ENCODE measurements at places on chromosomes 2 and 18.

DNA sequence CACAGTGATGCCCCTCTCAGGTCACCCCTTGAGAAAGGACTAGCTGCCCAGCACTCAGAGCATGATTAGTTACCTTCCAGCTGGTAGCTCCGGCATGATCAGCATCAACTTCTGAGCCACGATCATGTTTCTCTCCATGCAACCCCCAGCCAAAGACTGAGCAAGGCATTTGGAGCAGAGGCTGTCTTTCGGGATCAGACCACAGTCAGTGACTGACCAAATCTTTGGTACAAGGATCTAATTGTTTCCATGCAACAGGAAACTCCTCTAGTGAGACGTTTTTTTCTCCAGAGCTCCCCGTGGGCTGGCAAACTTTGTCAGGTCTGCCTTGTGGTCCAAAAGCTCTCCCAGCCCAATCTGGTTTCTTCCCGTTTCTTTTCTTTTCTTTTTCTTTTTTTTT, 244.3 kb downstream of the METTL4 start:
- DNase-seq, result no peak

- no peak for DNase-seq
Measured at GRCh38 chr2:219352448-219353023, 20.0 kb upstream of the RESP18 start.

- DNase-seq, result no peak
Measured at GRCh38 chr18:77341527-77342325, 92.1 kb downstream of the GALR1 start.

- DNase-seq, result no peak
Measured at GRCh38 chr2:157127249-157128012, 130.1 kb upstream of the GALNT5 start.

- DNase-seq, result no peak
Measured at GRCh38 chr2:86054535-86055082, 51.1 kb downstream of the POLR1A start.

- no peak for DNase-seq
Measured at GRCh38 chr2:9693196-9693491, 62.3 kb upstream of the YWHAQ start.

GRCh38 chr18:56248610-56249235, 389.7 kb downstream of the TXNL1 start:
- DNase-seq, result no peak

DNA sequence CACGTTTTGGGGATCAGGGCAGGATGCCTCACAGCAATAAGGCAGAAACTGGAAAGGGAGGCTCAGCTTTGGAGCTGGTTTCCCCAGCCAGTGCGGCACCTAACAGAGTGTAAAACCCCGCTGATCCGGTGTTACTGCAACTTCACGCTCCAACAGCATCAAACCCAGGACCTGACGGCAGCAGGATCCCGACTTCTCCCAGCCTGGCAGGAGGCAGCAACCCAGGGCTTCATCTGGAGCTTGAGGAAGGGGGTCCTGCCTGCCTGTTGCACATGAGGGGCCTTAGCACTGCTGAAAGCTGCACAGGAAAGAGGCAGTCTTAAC, 209.8 kb downstream of the MGAT5 start:
- no peak for DNase-seq

GRCh38 chr2:238290091-238290509, 1.7 kb upstream of the PER2 start:
- no peak for DNase-seq

GRCh38 chr2:216930716-216931115, 70.9 kb upstream of the TNP1 start:
- no peak for DNase-seq

GRCh38 chr2:55096586-55096985, 46.3 kb upstream of the RTN4 start:
- no peak for DNase-seq

- no peak for DNase-seq
Measured at GRCh38 chr2:205629091-205629776, 53.1 kb upstream of the NRP2 start.

DNA sequence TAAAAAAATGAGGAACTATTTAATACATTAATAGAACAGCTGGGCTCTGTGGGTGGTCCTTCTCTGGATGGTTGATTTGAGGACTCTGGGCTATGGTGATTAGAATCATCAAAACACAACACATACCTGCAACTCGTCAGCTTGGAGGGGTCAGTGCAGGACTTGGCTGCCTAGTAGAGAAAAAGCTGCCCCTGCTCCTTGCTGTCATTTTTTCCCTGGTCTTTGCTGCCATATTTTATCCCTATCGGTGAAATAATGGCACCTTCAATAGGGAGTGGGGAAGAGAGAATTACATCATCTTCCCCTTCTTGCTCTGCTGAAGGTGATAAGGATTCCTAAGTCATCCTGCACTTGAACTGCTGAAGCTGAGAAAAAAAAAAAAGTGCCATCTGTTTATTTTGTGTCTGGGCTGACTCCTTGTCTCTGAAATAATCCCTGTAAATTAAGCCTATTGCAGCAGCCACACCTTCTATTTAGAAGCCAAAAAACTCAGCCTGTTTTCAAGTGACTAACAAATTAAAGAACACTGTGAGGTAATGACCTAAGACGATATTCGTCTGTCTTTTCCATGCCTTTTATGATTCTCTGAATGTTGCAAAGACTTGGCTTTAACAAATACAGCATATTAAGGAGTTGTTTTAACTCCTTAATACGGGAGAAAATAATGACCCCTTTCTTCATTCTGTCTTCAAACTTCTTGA, 89.3 kb downstream of the ACVR1 start:
- no peak for DNase-seq

- DNase-seq, result no peak
Measured at GRCh38 chr2:85329181-85329651, 1.4 kb upstream of the TGOLN2 start.

- DNase-seq, result no peak
Measured at GRCh38 chr2:178863130-178863855, 56.1 kb upstream of the TTN start.

- DNase-seq, result no peak
Measured at GRCh38 chr2:233807215-233807865, 29.2 kb downstream of the MROH2A start.

- DNase-seq, result no peak
Measured at GRCh38 chr18:55289775-55290174, 298.2 kb downstream of the TCF4 start.

DNA sequence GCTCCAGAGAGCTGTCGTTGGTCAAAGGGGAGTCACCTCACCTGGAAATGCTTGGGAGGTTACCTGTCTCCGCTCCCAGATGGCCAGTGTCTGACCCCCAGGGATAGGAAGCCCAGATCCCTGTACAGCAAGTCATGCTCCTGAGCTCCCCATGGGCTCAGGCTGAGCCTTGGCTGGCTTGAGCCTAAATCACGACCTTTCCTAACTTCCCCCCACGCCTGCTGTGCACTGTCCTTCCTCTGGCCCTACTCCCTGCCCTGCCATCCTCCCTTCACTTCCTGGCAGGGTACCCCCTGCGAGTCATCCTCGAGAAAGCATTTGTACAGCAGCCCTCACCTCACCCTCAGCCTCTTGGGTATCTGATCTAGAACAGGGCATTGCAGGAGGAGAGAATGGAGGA, 9.2 kb upstream of the HDAC4 start:
- no peak for DNase-seq

DNA sequence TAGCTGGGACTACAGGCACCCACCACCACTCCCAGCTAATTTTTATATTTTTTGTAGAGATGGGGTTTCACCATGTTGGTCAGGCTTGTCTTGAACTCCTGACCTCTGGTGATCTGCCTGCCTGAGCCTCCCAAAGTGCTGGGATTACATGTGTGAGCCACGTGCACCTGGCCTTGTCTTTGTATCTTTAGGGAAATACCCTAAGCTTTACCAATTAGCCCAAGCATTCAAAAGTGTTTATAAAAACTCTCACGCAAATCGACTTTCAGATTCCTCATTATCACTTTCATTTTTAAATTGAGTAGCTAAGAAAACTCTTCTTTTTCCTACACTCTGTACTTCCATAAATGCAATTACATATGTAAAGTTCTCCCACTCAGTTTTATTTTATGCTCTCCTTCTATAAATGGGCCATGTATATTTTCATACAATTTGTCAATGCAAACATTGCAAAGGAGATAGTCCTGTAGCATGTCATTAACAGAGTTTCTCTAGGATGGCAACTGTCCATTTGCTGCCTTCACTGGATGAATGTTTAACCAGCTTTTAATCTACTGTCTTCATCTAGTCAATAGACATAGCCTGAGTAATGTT, 326.2 kb upstream of the LRATD1 start:
- DNase-seq, result no peak

DNA sequence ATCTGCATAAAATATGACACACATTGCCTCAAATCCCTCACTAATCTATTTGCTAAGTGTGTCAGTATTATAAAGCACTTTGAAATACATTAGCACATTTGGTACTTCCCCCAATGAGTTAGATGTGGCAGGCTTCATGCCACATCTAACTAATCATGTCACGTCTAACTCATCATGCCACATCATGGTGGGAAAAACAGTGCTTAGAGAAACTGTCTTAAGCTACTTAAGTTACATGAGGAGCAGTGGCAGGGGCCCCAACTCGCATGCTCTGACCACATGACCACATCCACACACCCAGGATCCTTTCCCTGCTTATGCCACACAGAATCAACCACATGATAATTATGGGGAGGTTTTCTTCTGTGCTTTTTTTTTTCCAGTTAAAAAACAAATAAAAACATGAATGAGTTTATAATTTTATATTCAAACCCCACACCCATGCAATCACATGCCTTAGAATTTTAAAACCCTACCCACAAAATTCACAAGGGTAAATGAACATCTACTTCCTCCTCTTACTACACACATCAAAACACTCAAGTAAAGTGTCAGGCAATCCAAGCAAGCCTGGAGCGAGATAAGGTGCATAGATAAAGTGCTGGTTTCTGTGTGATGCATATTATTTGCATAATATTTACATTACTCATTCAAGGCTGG, 1.6 kb downstream of the ABCA12 start:
- DNase-seq, result no peak

DNA sequence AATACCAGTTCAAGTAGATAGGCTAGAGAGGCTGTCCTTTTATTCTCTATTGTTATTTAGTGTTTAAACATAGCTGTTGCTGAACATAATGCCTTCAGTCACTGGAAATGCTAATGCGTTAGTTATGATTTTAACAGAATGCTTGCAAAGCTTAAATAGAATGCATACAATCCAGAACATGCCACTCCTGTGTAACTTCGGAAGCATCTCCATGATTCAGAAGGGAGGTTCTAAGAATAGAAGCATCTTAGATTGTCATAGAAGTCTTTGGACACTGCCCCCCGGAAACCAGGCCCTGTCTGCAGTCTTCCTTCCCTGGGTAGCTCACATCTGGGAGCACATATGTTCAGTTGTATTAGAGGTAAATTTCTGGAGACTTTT, 73.2 kb downstream of the ZNF532 start:
- no peak for DNase-seq

GRCh38 chr18:51064256-51064655, 34.2 kb downstream of the SMAD4 start:
- DNase-seq, result no peak

GRCh38 chr2:20167356-20167755, 57.6 kb downstream of the SDC1 start:
- no peak for DNase-seq

DNA sequence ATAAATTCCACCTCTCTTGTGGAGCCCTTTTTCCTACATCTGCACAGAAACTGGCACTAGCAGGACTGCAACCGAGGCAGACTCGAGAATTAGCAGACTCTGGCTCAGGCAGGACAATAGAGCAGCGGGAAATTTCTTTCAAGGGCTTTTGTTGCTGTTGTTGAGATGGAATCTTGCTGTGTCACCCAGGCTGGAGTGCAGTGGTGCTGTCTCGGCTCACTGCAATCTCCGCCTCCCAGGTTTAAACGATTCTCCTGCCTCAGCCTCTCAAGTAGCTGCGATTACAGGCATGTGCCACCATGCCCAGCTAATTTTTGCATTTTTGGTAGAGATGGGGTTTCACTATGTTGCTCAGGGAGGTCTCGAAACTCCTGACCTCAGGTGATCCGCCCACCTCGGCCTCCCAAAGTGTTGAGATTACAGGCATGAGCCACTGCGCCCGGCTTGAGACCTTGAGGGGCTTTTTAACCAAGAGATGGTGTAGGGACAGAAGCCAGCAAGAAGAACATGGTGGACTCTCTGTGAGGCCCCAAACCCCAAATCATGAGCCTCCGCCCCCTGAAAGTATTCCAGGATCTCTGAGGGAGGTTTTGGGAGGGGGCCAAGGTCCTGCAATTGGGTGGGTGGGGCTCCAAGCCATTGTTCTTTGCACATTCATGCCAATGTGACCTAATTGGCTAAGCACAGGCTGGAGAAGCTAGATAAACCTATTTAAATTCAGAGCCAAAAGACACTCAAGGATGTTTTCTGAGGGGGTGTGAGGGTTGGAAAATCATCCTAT, 68.4 kb upstream of the MSH2 start:
- DNase-seq, result no peak

DNA sequence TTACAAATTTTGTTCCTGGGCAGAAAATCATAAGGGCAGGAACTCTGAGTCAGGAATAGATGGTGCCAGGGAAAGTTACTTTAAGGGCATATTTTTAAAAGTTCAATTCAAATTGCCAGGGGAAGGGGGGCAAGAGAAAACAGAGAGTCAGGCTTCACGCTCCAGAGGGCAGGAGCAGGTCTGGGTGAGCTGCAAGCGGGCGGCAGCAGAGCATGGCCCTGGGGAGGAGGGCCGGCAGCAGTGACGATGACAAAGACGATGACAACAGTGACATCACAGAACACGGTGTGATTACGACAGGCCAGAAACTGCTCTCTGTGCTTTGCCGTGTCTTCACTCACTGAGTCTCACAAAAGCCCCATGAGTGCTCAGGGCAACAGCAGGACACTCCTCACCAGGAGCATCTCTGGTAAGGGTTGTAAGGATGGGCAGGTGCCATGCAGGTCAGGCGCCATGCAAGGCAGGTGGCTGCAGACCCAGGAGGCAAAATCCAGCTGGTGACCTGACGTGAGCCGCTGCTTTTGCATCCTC, 23.3 kb downstream of the CHST10 start:
- no peak for DNase-seq

DNA sequence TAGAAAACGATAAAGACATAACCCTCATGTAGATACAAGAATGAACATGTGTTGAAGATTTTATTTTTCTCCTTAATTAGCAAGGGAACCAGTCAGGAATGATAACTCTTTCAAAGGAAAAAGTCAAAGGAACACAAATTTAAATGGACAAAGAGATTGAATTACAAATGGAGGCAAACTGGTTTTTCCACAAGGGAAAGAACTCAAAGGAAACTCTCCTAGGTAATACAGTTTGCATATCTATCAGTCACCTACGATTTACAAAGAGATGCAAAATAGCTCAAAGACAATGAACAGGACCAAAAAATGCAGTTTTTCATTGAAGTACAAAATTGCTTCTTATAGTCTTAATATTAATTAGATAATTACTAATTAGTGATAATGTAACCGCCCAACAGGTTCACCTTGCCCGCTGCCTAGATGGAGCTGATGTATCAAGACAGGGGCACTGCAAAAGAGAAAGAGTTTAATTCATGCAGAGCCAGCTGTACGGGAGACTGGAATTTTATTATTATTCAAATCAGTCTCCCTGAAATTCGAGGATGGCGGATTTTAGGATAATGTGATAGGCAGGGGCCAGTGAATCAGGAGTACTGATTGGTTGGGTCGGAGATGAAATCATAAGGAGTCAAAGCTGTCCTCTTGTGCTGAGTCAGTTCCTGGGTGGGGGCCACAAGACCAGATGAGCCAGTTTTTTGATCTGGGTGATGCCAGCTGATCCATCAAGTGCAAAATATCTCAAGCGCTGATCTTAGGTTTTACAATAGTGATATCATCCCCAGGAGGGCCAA, 151.0 kb downstream of the TMEM17 start:
- DNase-seq, result no peak

- DNase-seq, result no peak
Measured at GRCh38 chr18:79848579-79849327, 51.0 kb downstream of the KCNG2 start.

GRCh38 chr2:226831266-226831665, 4.6 kb upstream of the RHBDD1 start:
- DNase-seq, result no peak
